ENCODE measurements at places on chromosomes 7 and 10. TPM values are rescaled to one million over a fixed set of nuclear protein-coding genes. Genes with fewer than 3 reads are reported as not detected.

- DNase-seq: no peak
- no peaks in the 10 kb centered on the region for H3K36me3 ChIP-seq
- H3K4me3 ChIP-seq: no peak overlapping the region
Measured at GRCh38 chr7:11848251-11848650, 16.3 kb upstream of the THSD7A start.

DNA sequence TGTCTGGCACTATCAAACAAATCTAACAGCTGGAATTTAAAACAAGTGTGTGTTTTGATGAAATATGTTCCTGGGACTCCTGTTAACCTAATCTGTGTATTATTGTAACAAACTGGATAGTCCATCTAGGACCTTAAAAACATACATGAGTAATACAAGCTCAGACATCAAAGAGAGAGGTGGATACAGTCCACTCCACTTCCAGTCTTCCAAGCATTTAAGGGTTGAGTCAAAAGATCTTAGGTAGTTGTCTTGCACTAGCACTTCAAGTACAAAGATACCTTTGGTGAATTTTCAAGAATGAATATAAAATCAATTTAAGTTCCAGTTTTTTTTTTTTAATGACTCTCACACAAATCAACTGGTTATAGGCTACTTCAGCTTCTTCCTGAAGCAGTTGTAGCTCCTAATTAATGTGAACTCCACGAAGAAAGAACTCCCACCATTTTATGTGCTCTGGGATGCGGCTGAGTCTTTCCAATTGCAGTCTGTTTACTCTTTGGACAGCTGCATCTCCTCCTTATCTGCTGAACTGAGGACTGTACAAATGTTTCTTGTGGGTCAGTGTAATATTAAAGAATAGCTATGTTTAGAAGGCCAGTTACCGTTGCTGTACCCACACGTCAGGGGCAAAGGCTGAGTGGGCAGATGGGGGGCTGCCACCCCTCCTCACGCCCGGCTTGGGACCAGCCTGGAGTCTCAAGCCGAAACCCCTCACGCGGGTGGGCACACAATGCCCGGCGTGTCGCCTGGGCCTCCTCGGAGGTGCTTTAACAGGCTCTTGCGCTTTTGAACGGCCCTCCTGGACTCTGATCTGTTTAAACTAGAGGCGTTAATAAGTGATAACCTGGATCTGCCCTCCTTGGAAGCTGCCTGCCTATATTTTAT lies 2.9 kb upstream of the IGF2BP3 start:
- peaks cover 7% of the 10 kb centered on the region for H3K4me1 ChIP-seq
- H3K27ac ChIP-seq: no peak overlapping the region
- no peak overlapping the region for H3K4me3 ChIP-seq

The DOCK1 gene
- 68.3 TPM for total RNA-seq

The UCMA gene
- 0.38 TPM for total RNA-seq

GRCh38 chr10:98623176-98623575 lies 176.4 kb upstream of the HPS1 start:
- H3K4me1 ChIP-seq: no peaks in the 10 kb centered on the region
- H3K36me3 ChIP-seq: no peaks in the 10 kb centered on the region
- no peak for DNase-seq
- no peaks in the 10 kb centered on the region for H3K27me3 ChIP-seq
- no peak overlapping the region for H3K27ac ChIP-seq

The STEAP2 gene
- total RNA-seq: 35.3 TPM

- no peaks in the 10 kb centered on the region for H3K36me3 ChIP-seq
- no peaks in the 10 kb centered on the region for H3K27me3 ChIP-seq
- peak; percentile 39 for DNase-seq
- no peak overlapping the region for H3K4me3 ChIP-seq
Measured at GRCh38 chr7:93914581-93915066, 6.9 kb upstream of the GNG11 start.

GRCh38 chr7:24756545-24757352 lies 515 bp downstream of the GSDME start:
- no peaks in the 10 kb centered on the region for H3K27me3 ChIP-seq
- DNase-seq: peak; percentile 75
- no peaks in the 10 kb centered on the region for H3K4me1 ChIP-seq
- peak overlapping the region; percentile 98 for H3K27ac ChIP-seq
- peak overlapping the region; percentile 81 for H3K4me3 ChIP-seq

- H3K36me3 ChIP-seq: no peaks in the 10 kb centered on the region
- no peak overlapping the region for H3K27ac ChIP-seq
- no peaks in the 10 kb centered on the region for H3K27me3 ChIP-seq
Measured at GRCh38 chr7:129857313-129857712, 95.4 kb downstream of the UBE2H start.

The PPP1R9A gene
- 32.2 TPM for total RNA-seq

The SP8 gene
- not detected for total RNA-seq

DNA sequence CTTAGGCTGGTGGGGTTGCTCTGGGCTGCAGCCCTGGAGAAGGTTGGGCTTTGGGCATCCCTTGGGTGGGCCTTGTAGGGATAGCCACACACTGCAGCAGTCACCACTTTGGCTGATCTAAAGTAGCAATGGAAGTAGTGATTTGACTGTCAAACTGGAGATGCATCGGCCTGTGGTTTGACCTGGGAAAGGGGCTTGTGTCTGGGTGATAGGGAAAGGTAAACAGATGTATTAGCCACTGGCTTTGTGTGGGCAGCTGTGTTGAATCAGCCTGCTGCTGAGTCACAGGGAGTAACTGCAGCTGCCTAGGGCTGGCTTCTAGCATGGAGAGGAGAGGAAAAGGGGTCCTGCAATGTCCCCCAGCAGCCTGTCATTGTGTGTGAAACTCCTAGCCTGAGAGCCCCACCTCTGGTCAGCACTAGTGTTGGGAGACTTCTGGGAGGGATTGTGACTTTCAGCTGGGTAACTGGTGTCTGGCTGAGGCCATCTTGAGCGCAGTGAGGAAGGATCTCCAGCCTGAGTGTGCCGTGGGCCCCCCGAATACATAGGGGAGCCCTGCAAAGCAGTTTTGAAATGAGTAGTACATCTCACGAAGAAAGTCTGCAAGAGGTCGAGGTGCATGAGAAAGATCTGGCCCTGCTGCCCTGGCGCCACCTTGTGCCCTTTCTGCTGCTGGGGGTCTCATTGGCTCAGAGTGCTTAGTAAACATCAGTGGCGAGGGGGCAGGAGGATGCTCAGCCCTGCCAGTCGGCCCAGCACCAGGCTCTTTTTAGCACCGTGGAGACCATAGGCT lies 117.3 kb downstream of the FANK1 start:
- no peaks in the 10 kb centered on the region for H3K27me3 ChIP-seq
- H3K4me1 ChIP-seq: no peaks in the 10 kb centered on the region
- no peak overlapping the region for H3K4me3 ChIP-seq
- H3K36me3 ChIP-seq: no peaks in the 10 kb centered on the region
- no peak overlapping the region for H3K27ac ChIP-seq
- DNase-seq: no peak

DNA sequence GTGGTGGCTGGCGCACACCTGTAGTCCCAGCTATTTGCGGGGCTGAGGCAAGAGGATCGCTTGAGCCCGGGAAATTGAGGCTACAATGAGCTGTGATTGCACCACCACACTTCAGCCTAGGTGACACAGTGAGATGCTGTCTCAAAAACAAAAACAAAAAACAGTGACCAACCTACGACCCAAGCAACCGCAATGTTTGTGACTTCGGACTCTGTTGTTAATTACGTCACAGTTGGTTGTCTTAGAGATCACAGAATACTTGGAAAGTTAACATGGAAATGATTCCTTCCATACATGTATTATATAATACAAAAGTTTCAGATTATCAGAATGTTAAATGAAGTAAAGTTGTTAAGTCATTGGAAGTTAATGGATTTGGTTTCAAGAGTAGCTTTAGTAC lies 106.2 kb downstream of the REEP3 start:
- H3K27me3 ChIP-seq: no peaks in the 10 kb centered on the region
- H3K4me1 ChIP-seq: peaks cover 7% of the 10 kb centered on the region
- no peak overlapping the region for H3K4me3 ChIP-seq
- no peaks in the 10 kb centered on the region for H3K36me3 ChIP-seq

DNA sequence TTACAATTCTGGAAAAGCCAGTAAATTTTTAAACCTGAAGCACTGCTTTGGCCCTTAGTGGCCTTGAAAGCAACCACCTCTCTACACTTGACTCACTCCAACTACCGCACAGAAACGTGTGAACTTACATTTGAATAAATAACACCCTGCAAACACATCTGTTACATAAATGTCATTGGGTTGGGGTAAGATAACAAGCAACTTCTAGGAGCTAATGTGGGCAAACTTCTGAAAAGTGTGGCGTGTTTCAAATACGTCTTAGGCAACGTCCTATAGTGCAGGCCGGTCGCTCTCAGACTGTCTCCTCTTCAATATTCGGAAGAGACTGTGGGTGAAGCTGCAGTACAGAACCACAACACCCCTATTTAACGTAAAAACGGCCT lies 474 bp downstream of the ORC5 start:
- no peaks in the 10 kb centered on the region for H3K36me3 ChIP-seq
- no peaks in the 10 kb centered on the region for H3K27me3 ChIP-seq
- no peak for DNase-seq

The RNF133 gene
- 1.2 TPM for total RNA-seq

DNA sequence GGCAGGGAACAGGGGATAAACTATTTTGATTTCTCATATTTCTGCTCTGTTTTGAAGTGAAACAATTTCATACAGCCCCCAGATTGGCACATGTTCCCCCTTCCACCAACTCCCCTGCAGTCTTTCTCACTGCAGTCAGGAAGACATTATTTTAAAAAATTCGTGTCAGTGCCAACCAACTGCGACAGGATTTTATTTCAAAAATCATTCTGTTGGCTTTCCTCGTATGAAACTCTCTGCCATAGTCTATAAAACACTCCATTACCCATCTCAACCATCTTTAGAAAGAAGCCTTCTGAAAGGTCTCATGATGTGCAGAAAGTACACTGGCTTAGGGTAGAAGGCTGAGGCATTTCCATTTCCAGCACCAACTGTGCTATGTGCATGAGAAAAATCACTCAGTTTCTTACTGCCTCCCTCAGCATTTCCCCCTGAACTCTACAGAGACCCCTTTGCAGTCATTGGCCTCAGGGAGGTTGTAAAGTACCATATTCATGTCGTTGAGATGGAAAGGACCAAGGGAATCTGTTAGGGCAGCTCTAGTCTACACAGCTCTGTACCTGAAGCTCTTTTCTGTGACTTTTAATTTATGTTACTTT lies 46.9 kb downstream of the STEAP1B start:
- no peaks in the 10 kb centered on the region for H3K27me3 ChIP-seq
- DNase-seq: no peak
- no peak overlapping the region for H3K27ac ChIP-seq
- H3K4me1 ChIP-seq: no peaks in the 10 kb centered on the region

DNA sequence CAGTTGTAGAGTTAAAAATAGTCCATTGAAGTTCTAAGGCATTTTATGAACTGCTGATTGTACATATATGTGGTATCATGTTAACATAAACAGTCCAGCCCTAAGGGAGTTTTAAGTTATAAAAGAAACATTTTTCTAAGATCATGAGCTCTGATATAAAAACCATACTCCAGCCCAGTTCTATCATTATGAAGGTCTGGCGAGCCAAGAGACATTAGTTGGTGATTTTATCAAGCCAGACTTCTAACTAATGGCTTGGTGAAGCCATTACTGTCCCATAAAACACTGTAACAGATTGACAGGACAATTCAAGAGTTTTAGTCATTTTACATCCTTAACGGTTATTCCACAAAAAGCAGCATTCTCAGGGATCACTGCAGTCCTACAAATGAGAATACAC lies 221.6 kb downstream of the RNLS start:
- no peaks in the 10 kb centered on the region for H3K27me3 ChIP-seq
- H3K4me1 ChIP-seq: no peaks in the 10 kb centered on the region
- DNase-seq: no peak
- no peak overlapping the region for H3K27ac ChIP-seq

DNA sequence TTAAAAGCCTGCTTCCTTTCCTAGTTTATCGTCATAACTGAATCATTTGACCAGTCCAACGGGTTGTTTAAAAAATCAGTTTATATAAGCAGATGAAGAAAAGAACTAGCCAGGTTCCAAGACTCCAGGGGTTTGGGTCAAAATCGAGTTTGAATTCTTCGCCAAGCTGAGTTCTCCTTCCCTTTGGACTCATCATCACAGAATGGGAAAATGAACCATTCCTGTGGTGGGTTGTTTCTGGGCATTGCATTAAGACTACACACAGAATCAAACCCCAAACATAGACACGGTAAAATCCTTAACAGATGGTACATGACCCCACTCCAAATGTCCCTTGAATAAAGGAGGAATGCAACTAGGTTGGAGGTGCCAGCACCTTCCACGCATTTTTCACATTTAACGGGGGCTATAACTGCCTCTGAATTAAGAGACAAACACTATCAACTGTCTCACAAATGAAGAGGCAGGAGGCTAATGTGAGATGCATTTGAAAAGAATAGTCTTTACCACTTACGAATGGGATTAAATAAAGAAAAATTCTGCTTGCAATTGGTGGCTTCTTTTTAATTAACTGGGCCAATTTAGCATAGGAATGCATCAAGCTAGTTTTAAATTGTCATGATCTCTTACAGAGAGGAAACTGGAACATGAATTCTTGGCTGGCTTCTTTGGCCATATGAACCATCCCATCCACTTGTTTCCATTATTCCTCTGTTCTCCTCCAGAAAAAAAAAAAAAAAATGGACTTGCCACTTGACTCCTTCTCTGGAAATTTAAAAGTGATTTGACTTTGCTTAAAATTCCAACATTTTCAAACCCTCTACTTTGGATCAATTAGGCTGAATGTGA lies 61.1 kb downstream of the CHST15 start:
- no peaks in the 10 kb centered on the region for H3K36me3 ChIP-seq
- no peak overlapping the region for H3K4me3 ChIP-seq
- H3K27ac ChIP-seq: no peak overlapping the region
- peaks cover 28% of the 10 kb centered on the region for H3K4me1 ChIP-seq

DNA sequence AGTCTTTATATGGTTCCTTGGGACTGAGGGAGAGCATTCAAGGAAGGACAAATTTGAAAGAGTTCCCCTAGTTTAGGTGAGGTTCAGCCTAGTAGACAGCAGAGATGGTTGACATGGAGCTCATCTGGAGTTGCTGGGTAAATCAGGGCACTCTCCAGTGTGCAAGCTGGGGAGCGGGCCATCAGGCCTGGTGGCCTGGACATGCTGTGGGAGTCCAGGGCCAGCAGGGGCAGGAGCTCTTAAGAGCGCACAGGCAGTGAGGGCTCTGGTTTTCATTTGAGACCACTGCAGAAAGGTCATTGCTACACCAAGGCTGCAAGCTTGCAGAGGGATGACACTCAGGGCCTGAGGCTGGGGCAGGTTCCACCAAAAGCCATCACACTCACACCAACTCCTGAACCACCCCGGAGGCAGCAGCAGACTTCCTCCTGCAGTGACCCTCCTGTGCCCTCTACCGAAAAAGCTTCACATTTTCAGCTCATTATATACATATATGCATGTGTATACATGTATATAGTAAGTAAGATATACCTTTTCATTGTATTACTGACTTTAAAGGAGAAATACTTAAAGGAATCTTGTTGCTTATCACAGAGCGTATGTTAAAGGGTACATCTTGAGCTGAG lies 39.5 kb downstream of the STEAP1B start:
- H3K4me3 ChIP-seq: no peak overlapping the region
- no peaks in the 10 kb centered on the region for H3K36me3 ChIP-seq
- H3K27ac ChIP-seq: no peak overlapping the region

GRCh38 chr7:141210862-141211261 lies 137.0 kb downstream of the TMEM178B start:
- H3K36me3 ChIP-seq: no peaks in the 10 kb centered on the region
- H3K4me3 ChIP-seq: no peak overlapping the region
- no peaks in the 10 kb centered on the region for H3K27me3 ChIP-seq
- H3K27ac ChIP-seq: no peak overlapping the region
- H3K4me1 ChIP-seq: no peaks in the 10 kb centered on the region

The PTF1A gene
- not detected for total RNA-seq

Measured in ovary (tissue), 10 donors.